Activated CD8-positive, alpha-beta T cell treated with anti-CD3 and anti-CD28 coated beads for 36 hours (primary cell): ENCODE measurements at places on chromosomes 6 and 20.
A peak's percentile ranks its signal among the peaks of the same experiment; 100 is the strongest.

DNA sequence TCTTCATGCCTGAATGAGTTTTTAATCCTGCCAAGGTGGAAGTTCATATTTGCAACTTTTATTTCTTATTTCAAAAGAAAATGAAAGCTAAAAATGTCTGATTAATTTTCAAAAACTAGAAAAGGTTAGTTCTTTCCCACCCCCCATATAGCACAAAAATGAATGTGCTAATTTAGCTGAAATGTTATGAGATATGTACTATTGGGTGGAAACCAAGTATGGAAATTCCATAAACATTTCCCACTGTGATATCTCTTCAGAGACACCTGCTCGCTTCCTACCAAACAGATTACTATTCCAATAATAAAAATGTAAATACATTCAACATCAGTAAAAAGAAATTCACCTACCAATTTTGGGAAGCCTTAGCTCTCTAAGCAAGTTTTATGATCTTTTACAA, 678.6 kb upstream of the ID4 start:
- no peak for DNase-seq

- no peak for DNase-seq
Measured at GRCh38 chr6:43740321-43740960, 29.6 kb upstream of the VEGFA start.

DNA sequence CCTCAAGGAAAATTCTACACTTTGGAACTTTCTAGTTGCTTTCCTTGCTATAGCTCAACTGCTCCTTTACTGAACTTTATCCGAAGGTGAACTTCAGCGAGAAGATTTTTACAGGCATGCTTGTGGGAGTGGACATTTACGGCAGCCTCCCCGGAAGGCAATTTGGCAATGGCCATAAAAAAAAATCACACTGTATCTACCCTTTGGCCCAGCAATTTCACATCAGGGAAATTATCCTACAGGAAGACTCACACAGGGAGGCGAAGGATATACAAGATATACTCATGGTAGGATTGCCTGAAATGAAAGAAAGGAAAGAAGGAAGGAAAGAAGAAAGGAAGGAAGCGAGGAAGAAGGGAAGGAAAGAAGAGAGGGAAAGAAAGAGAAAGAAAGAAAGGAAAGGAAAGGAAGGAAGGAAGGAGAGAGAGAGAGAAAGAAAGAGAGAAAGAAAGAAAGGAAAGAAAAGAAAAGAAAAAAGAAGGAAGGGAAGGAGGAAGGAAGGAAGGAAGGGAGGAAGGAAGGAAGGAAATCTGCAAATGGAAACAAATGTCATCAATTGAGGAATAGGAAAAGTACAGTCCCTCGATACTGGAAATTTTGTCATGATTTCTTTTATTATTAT, 25.7 kb downstream of the OVOL2 start:
- DNase-seq: no peak

DNA sequence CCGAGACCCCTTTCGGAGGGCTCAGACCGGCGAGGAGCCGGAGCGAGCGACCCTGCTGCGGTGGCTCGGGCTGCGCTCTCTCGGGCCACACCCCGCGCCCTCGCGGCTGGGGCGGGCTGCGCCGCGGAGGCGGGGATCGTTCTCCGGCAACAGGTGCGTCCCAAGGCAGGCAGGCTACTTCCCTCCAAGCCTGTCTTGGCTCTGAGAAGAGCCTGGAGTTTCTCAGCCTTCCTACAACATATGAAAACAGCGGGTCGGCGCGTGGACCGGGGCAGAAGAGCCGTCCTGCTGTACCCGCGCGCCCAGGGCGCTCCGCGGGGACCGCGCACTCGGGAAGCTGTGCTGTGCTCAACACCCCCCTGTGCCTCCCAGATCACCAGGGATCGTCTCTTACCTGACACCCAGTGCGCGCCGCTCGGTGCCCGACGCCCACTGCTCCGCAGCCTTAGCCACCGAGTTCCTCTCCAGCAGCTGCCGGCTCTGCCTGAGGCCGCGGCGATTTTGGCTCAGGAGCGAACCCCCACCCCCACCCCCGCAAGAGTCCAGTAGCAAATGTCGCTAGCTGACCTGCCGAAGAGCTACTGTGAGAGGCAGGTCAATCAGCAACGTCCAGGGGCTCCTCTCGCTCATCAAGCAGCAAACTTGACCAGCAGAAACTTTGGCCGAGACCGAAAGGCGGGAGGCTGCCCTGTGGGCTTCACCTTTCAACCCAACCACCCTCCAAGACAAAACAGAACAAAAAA, 3.7 kb upstream of the OLIG3 start:
- DNase-seq: peak; percentile 24

DNA sequence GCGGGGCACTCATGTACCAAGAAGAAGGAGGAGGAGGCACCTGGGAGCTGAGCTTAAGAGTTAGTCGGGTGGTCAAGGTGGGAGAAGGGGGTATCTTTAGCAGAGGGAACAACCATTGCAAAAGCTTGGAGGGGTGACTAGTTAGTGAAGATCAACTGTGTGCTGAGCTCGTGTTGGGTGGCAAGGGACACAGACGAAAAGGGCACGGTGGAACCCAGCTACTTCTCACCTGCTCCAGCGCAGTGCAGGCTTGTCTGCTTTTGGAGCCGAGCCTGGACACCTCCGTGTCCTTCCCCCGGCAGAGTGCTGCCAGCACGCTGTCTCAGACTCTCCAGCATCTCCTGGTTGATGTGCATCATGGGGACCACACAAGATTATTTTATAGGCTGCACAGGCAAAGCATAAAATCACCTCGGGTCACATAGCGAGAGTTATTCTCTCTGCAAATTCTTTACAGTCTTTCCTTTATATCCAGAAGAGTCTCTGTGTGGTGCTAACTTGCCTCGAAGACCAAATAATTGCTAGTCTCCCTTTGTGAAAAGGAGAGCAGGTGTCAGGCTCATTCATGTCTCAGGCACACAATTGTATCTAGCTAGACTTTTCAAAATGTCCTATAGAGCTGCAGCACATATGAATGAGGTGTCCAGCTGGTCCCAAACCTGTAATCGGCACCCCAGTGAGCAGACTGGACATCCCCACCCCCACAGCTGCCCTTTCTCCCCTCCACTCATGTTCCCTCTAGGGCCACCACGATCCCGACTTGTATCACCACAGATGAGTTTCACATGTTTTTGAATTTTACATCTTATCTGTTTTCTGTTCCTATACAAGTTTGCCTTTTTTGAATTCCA, 123.4 kb downstream of the CEBPB start:
- no peak for DNase-seq

- DNase-seq: no peak
Measured at GRCh38 chr20:56630506-56631317, 1.6 kb downstream of the TFAP2C start.

DNA sequence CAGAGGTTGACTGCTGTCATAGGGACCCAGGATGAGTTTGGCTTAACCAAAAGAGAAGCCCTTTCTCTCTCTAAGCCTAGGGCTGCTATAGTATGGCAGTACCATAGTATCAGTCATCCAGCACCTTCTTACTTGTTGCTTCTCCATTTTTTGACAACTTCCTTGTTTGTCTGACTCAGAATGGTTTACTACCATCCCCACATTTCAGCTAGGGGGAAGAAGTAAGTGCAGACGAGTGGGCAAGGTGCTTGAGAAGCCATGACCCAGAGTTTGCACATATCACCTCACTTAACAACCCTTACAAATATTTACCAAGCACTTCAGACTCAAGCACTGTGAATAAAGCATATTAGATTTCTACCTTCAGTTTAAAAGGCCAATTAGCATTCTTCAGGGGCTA, 289.9 kb upstream of the TSHZ2 start:
- DNase-seq: no peak

DNA sequence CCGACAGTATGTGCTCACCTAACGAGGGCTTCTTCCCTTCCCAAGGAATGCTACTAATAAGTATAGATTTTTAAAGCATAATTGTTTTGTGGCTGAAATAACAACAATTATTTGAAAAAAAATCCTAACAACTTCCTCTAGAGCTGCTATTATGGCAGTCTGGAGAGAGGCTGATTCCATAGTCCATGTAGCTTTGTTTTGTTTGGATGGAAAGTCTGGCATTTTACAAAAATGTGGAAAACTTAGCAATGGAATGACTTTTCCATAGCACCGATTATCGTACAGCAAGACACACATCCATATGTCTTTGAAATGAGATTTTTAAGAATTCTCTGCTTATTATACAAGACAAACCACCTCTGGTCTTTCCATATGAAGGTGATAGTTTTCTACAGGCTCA, 252.4 kb upstream of the TAB2 start:
- no peak for DNase-seq

- DNase-seq: no peak
Measured at GRCh38 chr6:130622142-130622541, 205.1 kb upstream of the SMLR1 start.

DNA sequence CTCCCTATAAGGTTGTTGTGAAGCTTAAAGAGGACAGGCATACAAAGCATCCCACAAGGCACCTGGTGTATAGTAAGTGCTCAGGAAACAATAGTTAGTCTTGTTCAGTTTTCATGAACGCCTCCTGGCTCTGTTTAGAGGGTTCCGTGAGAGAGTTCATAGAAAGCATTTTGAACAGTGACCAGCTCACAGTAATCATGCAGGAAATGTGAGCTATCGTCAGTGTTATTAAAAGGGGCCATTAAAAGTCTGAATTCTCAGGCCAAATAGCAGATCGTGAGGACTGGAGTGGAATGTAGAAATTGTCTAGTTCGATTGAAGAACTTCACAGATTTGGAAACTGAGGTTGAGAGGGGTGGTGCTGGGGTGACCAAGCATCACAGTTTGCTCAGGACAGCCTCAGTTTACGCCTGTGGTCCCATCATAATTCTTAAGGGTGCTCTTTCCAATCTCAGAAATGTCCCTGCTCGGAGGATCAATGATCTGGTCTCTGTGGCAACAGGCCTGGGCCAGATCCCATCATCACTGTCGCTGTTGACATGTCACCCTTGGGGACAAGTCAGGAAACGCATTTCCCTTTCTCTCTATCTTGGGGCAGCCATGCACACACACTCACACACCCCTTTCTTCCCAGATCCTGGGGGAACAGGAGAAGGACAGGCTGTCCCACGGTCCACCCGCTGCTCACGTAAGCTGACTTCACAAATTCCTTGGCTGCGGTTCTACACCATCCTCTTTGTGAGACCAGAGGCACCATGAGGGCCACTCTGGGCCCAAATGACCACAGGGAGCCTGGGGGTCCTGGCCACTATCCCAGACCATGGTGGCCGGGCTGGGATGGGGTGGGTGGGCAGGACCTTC, 7.2 kb downstream of the TGM2 start:
- DNase-seq: no peak

GRCh38 chr6:117174835-117175360, 90.5 kb upstream of the VGLL2 start:
- DNase-seq: no peak

- DNase-seq: no peak
Measured at GRCh38 chr6:32137454-32137853, 7.4 kb upstream of the FKBPL start.

GRCh38 chr6:117555882-117556498, 46.3 kb downstream of the GOPC start:
- DNase-seq: peak; percentile 73

DNA sequence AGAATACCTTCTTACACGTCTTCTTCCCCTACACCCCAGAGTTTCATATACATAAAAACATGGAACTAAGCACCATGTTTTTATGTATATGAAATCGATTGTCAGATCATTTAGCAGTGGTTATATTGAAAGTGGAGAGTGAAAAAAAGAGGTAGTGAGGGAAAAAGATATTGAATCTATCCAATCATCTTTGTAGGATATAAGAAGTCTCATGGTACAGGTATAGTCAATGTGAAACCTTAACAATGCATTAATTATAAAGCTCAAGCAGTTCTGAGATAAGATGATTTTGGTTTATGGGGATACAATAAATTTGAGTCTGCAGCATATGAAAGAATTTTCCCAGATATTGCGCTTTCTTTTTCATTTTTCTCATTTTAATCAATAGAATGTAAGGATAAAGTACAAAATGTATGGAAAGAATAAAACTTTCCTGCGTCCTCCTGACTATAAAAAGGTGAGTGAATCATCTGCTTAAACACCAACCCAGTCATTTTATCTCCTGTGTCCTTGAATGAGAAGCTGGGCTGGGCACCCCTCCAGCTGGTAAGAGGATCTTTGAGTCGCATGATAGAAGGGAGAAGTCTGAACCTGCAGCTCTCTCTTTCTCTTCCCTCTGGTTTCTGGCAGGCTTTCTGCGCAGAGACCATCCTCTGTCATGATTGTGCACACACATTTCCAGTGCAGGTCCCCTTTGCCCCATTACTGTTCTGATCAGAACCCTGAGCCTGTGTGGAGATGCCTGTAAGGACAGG, 28.1 kb upstream of the AKIRIN2 start:
- no peak for DNase-seq

- DNase-seq: no peak
Measured at GRCh38 chr6:147806697-147807096, 298.2 kb downstream of the SAMD5 start.

DNA sequence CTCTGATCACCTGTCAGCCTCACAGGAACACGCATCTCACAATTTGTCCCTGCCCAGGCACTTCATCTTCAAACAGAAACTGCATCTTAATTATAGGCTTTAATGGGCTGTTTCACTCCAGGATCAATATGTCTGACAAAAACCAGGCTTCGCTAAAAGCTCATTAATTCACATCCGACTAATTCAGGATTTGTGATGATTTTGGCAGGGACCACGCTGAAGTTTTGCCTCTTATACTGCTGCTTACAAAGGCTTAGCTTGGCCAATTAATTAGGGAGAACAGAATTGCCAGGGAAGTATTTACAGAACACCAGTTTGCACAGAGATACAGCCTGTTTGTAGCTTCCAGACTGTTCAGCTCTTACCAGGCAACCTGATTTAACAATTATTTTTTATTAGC, 541.0 kb upstream of the SPTLC3 start:
- no peak for DNase-seq

GRCh38 chr6:31687860-31688693, 7.2 kb upstream of the LY6G5C start:
- DNase-seq: no peak

DNA sequence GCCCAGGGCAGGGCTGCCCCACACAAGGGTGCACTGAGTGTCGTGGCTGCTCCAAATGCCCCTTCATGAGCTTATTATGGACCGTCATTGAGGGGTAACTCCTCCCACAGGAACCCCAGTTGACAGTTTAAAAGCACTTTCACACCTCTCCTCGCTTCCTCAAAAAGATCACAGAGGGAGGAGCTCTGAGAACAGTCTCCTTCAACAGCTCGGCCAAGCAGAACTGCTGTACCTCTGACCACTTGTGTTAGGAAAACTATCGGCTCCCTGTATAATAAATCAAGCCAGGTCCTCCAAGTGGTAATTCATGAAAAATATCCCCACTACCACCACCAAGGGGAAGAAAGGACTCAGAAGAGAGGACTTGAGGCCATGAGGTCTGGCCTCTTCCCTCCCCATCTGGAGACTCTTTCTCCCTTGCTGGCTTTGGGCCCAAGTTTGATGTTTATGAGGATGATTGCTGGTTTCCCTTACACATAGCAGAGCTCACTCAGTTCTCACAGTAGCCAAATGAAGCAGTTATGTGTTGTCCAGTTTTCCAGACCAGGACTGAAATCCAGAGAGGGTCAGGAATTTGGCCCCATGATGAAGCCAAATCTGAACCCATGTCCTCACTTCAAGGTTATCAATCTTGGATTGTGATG, 8.7 kb downstream of the SNX21 start:
- DNase-seq: no peak

GRCh38 chr6:143151381-143151780, 90.7 kb downstream of the AIG1 start:
- no peak for DNase-seq
